Stimulated activated CD4-positive, alpha-beta T cell treated with anti-CD3 and anti-CD28 coated beads, TNF-alpha, amount 100 ng/mL, for 1 hour (primary cell): ENCODE measurements at places on chromosomes 5 and 9.
A peak's percentile ranks its signal among the peaks of the same experiment; 100 is the strongest.

DNA sequence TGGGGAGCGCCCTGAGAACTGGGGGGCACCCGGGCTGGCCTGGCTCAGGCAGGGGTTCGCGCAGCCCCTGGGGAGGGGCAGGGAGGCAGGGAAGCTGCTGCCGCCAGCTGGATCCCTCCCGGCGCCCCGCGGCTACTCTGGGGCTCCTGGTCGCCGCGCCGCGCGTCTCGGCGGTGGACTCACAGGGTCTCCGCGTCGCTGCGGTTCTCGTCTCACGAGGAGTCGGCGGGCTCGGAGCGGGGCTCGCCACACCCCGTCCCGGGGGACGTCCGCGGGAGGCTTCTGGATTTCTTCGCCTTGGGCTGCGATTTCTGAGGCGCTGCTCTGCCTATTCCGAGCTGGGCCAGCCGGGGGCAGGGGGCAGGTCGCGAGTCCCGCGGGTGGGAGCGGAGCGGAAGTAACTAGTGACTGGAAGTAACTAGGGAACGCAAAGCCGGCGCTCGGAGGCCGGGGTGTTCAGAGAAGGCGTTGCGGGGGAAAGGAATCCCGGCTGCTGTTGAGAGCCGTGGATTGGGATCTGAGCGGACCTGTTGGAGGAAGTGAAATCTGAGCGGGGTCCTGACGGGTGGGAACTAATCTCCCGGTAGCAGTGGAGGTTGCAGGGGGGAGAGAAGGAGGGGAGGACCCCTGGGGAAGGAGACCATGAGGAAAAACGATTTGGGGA lies 511 bp downstream of the CYSTM1 start:
- DNase-seq, result peak; percentile 34

DNA sequence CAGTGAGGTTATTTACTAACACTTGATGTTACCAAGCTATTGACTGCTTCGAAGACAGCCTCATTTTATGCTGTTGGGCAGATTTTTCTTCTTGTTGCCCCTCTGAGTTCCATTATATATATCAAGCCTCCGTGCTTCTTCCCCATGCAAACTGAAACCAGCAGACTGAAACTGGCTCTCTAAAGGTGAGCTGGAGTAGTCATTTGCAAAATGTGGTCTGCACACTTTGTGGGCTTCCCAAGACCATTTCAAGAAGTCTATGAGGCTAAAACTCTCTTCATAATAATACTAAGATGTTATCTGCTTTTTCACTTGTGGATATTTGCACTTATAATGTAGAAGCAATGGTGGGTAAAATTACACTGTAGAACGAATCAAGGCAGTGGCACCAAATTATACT lies 13.9 kb downstream of the SLC36A1 start:
- no peak for DNase-seq

DNA sequence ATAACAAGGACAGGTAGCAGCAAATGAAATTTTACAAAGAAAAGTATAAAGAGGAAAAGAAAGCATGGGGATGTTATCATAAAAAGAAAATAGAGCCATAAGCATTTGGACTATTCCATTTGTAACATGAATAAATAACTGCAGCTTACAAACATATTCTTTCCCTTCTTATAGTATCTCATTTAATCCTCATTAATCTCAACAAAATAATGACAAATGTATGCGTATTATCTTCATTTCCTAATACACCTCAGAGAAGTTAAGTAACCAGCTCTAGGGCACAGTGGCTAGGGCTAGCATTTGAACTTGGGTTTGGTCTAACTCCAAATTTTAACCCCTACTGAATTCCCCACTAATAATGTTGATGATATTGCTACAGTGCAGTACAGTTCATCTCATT lies 175.5 kb upstream of the POU5F2 start:
- DNase-seq, result no peak

DNA sequence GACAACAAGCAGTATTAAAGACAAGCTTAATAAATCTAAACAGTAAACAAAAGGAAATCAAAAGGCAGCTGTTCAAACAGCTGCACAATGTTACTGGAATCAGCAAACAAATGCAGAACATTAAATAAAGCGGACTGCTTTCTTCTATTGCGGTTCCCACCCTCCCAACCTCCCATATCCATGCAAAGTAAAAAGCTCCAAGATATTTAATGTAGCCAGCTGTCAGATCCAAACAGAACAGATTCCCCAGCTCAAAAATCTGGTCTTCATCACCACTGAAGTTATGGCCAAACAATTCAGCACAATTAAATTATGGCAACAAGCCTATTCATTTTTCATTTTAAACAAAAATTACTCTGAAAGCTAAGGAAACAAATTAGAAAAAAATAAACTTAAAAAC lies 75.9 kb downstream of the SLC38A9 start:
- no peak for DNase-seq

DNA sequence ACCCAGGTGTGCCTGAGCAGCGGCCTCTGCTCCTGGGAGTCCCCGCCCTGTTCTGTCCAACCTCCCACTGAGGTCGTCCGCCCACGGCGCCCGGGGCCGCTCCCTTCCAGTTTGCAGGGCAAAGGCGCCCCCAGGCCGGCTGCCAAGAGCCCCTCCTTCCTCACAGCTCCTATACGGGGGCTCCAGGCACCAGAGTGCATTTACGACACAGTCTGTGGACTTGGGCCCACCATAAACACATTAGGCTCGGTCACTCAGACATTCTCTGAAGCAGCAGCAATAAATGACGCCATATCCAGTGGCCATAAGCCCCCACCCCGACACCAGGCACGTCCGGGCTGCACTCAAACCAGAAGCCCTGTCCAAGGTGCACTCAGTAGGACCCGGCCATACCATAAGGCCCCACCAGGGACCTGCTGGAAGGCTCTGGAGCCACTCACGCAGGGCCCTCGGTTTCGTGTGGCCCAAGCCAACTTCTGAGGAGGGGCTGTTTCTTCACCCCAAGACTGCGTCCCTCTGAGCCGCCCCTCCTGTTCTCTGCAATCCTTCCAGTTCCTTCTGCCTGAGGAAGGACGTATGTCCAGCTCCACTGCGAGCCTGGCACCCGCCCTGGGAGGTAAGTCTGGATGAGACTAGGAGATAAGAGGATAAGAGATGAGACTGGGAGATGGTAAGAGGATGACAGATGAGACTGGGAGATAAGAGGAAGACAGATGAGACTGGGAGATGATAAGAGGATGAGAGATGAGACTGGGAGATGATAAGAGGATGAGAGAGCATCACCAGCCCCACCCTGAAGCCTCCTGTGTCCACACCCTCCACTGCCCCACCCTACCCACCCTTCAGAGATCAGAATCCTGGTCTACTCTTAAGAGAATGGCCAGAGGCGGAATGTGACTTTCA lies 26.7 kb downstream of the SLC6A18 start:
- no peak for DNase-seq

GRCh38 chr5:160092960-160093707 lies 26.1 kb downstream of the PWWP2A start:
- DNase-seq, result no peak

- no peak for DNase-seq
Observed at GRCh38 chr5:93620487-93621326, 37.7 kb downstream of the NR2F1 start.

- DNase-seq, result no peak
Observed at GRCh38 chr5:169785771-169786618, 148.9 kb downstream of the DOCK2 start.

GRCh38 chr5:167057665-167058064 lies 1233.8 kb upstream of the WWC1 start:
- no peak for DNase-seq

GRCh38 chr5:92081958-92082712 lies 699.0 kb upstream of the ARRDC3 start:
- no peak for DNase-seq

DNA sequence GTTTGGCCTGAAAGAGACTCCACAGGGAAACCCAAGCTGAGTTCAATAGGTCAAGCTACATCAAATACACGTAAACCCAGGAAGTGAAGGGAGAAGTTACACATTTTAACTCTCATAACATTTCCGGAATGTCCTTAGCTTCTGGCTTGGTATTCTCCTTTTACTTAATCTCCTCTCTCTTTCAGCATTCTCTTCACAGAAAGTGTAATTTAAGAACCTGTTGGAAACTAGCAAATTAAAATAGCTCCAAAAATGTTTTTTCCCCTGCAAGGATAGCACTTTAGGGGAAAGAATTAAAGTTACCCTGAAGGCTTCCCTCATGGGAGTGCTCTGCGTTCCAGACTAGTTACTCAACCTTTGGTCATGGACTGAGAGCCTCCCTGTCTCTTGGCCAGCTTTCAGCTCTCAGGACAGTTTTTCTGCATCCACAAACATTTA lies 292.7 kb upstream of the TARS1 start:
- no peak for DNase-seq

GRCh38 chr5:81631621-81632020 lies 119.3 kb downstream of the SSBP2 start:
- no peak for DNase-seq

DNA sequence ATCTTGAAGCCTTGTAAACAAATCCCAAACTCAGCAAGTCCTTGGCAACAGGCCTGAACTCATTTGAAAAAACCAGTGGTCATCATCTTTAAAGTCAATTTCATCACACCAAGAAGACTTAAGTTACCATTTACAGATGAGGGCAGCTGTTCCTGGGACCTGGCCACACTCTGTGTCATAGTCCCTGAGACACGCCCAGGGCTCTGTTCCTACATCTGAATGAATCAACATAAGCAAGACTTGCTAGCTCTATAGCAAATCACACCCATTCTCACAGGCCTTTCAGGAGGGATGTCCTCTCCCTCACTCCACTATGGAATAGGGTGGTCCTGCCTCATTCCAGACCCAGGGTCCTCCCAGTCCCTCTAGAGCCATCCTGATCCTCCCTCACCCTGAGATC lies 142.8 kb downstream of the NSG2 start:
- no peak for DNase-seq

DNA sequence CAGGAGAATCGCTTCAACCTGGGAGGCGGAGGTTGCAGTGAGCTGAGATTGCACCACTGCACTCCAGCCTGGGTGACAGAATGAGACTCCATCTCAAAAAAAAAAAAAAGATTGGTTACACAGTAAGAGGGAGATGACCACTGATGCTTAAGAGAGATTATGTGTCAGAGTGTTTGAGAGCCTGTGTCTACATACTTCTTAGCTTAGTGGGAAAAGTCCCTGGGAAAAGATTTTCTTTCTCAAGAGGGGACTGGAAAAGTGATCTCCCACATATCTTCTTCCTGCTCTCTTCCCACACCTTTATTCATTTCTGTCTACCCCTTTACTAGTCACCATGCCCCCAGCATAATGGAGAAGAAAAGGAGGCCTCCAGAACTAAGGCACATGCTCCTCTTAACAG lies 55.2 kb downstream of the MCTP1 start:
- no peak for DNase-seq

GRCh38 chr5:44807269-44807668 lies 1.5 kb upstream of the MRPS30 start:
- no peak for DNase-seq

DNA sequence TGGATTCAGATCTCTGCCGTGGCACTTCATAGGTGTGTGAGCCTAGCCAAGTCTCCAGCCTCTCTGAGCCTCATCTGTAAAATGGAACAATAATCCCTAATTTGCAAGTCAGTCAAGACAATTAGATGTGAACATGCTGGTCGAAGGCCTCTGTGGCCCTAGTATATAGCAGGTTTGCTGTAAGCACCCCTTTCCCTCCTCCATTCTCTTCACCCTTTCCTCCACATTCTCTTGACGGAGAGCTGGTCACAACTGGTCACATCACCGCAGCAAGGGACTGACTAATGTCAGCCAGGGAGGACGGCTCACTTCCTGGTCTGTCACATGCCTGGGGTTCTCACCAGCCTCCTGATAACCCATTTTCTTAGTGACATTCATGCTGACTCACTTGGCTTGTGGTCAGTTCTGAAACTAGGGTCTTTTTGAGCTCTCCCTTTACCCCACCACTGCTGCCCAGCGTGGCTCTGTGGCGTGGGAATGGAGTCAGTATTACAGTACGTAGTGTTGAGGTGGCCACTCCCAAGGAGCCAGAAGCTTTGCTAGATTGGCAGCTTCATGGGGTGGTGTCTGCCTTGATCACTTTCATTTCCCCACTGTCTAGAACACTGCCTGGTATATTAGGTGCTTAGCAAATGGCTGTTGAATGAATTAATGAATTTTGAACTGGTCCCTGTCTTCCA lies 47.8 kb downstream of the ERGIC1 start:
- DNase-seq, result no peak

- DNase-seq, result no peak
Observed at GRCh38 chr9:98130576-98131228, 11.7 kb upstream of the TRIM14 start.
